Stimulated activated CD8-positive, alpha-beta memory T cell treated with anti-CD3 and anti-CD28 coated beads, Interleukin-15, amount 100 ng/mL, for 4 hours (primary cell): ENCODE measurements at places on chromosomes 2 and 18.

DNA sequence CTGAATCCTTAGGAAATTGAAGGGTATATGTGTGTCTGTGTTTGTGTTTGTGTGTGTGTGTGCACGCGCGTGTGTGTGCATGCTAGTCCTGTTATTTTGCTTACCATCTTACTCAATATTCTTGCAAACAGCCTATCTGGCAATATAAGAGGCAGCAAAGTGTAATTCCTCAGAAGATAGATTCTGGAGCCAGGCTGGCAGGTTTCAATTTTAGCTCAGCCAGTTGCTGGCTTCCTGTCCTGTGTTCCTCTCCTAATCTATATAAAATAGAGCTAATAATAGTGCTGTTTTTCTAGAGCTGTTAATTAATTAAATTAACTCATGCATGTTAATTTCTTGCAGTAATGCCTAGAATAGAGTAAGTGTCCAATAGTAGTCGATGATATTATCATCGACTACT, 256.2 kb downstream of the PIK3C3 start:
- DNase-seq, result no peak

DNA sequence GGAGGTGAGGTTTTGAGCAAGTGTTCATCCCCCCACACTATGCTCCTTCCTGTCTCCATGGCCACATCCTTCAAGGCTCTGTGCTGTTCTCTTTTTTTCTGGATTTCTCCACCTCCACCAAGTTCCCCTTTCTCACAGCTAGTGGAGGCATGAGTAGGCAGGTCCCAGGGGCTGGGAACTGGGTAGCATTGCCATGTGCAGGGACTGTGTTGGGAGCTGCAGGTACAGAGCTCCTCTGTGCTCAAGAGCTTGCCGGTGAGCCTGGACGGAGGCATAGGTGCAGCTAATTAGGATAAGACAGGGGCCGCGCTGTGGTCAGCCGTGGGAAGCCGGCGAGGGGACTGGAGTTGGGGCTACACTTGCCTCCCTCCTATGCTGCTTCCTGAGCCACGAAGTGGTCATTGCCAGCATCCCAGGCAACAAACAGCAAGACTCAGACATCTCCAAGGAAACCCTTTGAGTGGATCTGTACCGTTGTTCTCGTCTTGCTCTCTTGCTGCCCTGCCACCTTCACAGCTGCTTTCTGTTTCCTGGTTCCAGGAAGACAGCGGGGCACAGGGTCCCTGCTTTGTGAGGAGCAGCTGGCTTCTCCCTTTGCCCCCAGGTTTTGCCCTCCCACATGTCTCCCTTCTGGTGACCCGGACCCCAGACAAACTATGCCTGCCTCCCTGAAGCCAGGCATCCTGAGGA, 36.9 kb downstream of the ATOH8 start:
- no peak for DNase-seq

- no peak for DNase-seq
Observed at GRCh38 chr18:67400502-67401117, 115.9 kb downstream of the DSEL start.

- no peak for DNase-seq
Observed at GRCh38 chr2:8893978-8894820, 56.8 kb upstream of the KIDINS220 start.

DNA sequence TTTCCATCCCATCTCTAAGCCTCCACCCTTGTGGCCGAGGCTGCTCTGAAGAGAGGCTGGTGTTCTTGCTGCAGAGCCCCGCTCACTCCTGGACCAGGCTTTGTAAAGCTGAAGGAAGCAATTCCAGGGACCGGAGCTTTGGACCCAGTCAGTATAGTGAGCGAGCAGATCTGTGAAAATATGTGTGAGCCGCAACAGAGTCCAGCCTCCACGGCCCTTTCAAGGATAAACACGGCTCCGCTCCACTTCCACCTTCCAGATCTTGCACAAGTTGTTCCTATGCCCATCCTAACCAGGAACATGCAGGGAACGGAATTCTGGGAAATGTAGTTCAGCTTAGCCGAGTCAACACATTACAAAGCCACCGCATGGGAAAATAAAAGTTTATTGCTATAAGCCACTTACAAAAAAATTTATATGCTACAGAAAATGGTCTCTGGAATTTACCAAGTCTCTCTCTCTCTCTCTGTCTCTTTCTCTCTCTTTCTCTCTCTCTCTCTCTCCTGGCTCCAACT, 151.7 kb upstream of the ZNF521 start:
- DNase-seq, result no peak

DNA sequence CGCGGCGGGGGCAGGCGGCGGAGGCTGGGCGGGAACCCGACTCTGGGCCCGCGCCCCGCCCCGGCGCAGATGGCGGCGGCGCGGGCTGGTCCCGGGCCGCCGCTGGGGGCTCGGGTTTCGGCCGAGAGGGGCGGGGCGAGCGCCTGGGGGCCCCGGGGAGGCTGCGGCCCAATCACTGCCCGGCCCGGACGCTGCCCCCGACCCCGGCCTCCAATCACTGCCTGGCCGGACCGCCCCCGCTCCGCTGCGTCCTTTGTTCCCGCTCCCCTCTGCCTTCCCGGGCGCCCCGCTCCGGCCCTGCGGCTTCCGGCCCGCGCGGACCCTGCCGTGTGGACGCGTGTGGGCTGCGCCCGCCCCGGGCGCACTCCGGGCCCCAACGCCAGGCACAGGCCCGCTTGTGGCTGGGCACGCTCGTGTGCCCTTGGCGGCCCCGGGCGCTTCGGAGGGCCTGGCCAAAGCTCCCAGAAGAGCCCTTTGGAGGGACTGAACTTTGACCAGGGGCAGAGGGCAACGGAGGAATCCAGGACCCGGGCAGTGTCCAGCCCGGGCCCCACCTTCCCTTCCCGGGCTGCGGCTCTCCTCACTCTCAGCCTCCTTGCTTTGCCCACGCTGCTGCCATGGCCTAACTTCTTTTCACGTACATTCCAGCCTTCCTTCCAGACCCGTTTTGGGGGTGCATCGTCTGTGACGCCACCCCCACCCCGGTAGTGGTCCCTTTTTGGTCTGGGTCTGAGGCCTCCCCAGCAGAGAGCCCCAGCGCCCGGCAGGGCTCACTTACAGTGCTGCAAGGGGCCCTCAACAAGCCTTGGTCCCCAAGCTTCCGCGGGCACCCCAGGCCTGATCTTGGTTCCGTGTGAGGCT, 27.1 kb upstream of the PTMA start:
- no peak for DNase-seq

DNA sequence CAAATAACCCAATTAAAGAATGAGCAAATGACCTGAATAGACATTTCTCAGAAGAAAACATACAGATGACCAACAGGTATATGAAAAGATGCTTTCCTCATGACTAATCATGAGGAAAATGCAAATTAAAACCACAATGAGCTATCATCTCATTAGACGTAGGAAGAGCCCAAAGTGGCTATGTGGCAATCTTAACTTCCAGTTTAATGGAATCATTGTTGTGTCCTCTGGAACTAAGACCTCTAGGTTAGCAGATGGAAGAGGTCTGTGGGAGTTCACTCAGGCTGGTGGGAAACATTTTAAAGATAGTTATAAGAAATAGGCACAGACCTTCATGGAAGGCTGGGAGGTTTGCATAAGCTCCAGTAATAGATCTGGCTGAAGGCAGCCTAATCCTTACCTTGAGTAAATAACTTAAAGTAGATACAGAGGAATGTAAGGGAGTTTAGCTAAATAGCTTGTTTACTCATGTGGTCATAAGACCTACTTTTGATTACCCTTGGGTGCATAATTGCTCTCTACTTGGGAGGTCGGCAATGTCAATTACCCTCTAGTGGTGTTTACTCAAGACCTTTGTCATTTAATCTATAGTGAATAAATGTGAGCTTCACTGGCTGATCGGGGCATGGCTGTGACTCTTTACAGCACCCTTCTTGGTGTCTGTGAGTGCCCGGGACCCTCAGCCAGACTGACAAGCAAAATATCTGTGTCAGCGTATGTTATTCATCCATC, 119.0 kb downstream of the GULP1 start:
- DNase-seq, result no peak
